ENCODE measurements at places on chromosomes 12 and 14.
A peak's percentile ranks its signal among the peaks of the same experiment; 100 is the strongest.

- no peak for DNase-seq
Measured at GRCh38 chr12:107660861-107661415, 24.7 kb upstream of the PWP1 start.

GRCh38 chr12:26091822-26092221 lies 33.0 kb downstream of the BHLHE41 start:
- no peak for DNase-seq

- no peak for DNase-seq
Measured at GRCh38 chr12:27158297-27158696, 75.9 kb upstream of the C12orf71 start.

DNA sequence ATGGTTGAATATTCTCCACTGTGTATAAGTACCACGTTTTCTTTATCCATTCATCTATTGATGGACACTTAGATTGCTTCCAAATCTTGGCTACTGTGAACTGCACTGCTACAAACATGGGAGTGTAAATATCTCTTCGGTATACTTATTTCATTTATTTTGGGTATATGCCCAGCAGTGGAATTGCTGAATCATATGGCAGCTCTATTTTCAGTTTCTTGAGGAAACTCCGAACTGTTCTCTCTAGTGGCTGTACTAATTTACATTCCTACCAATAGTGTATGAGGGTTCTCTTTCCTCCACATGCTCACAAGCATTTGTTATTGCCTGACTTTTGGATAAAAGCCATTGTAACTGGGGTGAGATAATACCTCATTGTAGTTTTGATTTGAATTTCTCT lies 623.1 kb upstream of the LRFN5 start:
- no peak for DNase-seq

DNA sequence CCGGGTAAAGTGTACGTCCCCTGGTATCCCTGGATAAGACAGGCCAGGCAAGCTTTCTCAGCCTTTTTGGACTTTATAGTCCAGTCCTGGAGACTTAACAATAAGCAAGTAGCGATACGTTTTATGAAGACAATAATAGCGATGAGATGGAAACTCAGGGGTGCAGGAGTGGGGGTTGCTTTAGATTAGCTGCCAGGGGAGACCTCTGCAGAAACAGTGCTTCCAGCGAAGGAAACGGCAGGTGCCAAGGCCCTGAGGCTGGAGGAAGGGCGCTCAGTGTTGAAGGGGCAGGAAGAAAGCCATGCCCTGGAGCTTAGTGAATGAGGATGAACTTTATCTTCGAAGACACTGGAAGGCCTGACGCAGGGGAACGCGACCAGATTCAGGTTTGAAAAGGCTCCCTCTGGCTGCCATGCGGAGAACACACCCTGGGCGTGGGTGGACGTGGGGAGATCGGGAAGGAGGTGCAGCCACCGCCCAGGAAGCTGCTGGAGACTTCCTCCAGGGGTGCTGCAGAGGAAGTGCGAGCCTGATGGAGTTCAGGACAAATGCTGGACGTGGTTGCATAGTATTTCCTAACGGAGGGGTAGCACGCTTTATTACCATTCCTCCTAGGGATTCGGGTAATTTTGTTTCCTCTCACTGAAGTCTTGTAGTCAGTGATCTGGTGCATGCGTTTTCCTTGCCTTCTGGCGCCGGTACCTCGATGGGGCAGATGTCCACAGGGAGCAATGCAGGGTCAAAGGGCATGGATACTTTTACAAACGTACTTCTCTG lies 26.1 kb upstream of the UBC start:
- DNase-seq, result peak; percentile 88

DNA sequence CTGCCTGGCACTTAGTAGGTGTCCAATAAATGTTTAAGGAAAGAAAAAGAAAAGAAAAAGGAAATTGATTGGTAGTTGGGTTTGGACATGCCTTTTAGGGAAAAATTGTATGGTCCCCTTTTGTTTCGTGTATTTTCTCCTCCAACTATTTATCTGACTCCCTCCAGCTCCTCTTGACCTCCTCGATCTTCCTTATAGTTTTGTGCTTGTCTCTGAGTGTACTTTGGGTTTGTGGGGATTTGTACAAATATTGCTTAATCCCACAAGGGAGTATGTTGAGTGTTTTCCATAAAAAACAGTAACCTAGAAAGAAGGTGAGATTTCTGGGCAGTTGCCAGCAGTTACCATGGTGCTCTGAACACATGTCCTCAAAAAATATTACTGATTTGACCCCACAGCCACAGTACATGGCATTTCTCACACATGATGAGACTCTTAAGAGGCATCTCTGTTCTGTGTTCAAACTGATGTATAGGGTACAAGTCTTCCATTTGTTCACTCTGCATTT lies 15.7 kb downstream of the PLEKHG7 start:
- DNase-seq, result no peak

All from RWPE1 (cell line).